ENCODE measurements at places on chromosomes 5 and 9.
A peak's percentile ranks its signal among the peaks of the same experiment; 100 is the strongest.

DNA sequence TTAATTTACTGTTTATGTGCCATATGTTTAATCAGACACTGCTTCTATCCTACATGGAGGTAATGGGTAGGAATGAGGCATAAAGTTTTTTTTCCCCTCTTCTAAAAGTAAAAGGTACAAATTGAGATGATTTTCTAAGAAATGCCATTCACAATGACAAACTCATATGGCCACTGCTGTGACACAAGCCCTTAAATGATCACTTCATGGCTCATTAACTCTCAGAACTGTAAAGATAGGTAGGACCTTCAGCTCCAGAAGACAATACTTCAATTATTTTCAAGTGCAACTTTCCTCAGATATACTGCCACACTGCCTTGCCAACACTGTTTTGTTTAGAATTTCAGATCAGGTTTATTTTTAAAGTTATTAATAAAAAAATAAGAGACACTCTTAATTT, 362.9 kb upstream of the ZNF608 start:
- peak; percentile 83 for DNase-seq

DNA sequence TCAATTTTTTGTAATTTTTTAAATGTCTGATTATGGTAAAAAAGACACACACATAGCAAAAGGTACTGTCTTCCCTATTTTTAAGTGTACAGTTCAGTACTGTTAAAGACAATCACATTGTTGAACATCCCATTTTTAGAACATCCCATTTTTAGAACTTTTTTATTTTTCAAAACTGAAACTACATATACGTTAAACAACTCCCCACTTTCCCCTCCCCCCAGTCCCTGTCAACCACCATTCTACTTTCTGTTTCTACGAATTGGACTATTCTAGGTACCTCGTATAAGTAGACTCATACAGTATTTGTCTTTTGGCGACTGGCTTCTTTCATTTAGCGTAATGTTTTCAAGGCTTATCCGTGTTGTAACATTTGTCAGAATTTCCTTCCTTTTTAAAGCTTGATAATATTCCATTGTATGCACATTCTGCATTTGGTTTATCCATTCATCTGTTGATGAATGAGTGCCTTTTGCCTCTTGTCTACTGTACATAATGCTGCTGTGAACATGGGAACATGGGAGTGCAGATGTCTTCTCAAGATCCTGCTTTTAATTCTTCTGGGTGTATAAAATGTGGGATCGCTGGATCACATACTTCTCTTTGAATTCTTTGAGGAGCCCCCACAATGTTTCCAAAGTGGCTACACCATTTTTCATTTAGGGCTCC, 154.0 kb downstream of the PIK3R1 start:
- DNase-seq = no peak

GRCh38 chr9:113350107-113350661, 843 bp downstream of the BSPRY start:
- peak; percentile 73 for DNase-seq

GRCh38 chr5:40489421-40489820, 190.3 kb upstream of the PTGER4 start:
- DNase-seq = no peak

- peak; percentile 69 for DNase-seq
These were observed 2.1 kb upstream of the ANXA2R start for GRCh38 chr5:43042176-43042625.

DNA sequence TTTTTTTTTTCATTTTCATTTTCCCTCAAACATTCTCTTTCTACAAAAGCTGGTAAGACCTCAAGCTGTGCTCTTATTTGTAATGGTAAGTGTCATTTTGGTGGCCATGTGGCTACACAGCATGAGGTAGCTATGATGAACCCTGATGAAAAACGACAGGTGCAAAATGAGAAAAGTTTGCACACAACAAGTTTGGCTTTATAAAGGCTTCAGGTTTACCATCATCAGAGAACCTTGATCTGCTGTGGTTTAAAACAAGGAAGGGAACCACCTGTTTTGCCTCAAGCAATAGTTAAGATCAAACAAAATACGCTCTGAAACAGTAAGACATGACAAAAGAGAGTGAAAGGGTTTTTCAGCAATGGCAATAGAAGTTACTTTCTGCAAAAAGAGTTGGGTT, 1124.6 kb upstream of the ACO1 start:
- peak; percentile 98 for DNase-seq

- peak; percentile 85 for DNase-seq
These were observed 219.2 kb downstream of the MEF2C start for GRCh38 chr5:88663793-88664216.

- peak; percentile 18 for DNase-seq
These were observed 1.3 kb downstream of the ARAP3 start for GRCh38 chr5:141680751-141681201.

- no peak for DNase-seq
These were observed 598.5 kb downstream of the BNC2 start for GRCh38 chr9:16271967-16272366.

DNA sequence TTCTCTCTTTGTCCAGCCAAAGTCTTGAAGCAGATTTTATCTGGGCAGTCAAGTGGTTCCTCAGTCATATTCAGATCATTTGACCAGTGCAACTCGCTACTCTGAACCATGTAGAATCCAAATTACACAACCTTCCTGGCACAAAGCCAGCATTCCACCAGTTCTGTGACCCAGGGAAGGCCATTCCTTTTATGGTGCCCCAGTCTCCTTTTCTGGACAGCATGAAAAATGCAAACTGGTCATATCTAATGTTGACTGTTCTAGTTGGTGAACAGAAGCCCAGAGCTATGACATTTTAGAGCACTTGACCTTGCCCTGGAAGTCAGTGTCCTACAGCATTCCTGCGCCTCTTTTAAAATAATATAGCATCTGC, 364.6 kb downstream of the BRINP1 start:
- DNase-seq = peak; percentile 55

GRCh38 chr9:87699835-87700234, 26.1 kb upstream of the CTSL start:
- DNase-seq = no peak

GRCh38 chr9:136726631-136727191, 14.3 kb downstream of the DIPK1B start:
- no peak for DNase-seq

DNA sequence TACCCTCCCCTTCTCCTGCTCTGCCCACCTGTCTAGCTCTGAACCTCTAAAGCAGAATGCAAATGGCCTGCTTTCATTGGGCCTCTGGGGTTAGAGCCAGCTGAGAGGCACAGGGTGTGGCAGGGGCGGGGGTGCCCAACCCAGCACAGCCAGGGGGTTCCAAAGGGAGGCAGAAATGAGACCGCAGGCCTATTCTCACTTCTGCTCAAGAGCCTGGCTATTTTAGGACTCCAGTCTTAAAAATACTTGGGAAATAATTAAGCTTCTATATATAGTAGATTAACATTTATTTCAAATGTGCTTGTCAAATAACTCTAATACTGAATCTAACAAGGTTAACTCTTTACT, 5.7 kb downstream of the QSOX2 start:
- no peak for DNase-seq

DNA sequence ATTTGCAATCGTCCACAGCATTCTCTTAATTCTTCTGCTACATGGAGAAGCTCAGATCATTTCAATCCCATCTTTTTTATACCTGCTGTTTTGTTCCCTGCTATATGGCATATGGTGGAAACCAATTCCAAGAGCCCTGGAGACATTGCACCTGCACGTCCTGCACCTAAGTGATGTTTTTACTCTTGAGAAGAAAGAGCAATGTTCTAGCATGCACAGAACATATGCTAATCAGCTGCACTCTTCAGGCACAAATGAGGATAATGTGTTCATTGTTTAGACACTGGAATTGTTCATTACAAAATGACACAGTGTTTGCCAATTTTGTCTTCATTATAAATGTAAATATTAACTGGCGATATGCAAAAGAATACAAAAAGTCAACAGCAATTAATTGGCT, 935.8 kb downstream of the TLE4 start:
- peak; percentile 75 for DNase-seq

DNA sequence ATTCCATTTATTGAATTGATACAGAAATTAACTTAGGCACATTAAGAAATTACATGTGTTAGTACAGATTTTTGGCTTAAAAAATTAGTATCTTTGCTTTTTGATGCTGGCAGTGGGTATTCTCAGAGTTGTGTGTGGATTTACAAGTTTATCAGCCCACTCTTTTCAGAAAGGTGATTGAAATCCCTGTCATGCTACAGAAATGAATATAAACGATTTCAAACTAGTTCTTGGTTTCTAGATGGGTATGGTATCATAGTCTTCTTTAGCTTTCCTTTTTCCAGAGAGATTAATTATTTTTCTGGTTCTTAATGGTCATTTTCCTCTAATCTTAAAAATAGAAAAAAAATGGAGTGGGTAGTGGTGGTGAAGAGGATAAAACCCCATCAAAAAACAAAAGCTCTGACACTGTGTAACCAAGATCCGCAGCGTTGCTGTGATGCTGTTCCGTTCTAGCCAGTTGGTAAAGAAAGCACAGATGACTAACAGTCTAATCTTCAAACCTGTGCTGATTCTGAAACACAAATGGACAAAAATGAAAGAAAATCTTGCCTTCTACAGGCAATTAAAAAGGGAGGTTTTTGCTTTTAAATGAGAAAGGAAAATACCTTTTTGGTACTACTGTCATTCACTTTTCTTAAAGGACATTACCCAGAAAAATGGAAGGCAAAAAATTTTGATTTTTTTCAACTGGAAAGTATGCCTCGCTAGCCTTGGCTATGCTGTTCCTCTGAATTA, 5.2 kb downstream of the LRRTM2 start:
- peak; percentile 51 for DNase-seq

DNA sequence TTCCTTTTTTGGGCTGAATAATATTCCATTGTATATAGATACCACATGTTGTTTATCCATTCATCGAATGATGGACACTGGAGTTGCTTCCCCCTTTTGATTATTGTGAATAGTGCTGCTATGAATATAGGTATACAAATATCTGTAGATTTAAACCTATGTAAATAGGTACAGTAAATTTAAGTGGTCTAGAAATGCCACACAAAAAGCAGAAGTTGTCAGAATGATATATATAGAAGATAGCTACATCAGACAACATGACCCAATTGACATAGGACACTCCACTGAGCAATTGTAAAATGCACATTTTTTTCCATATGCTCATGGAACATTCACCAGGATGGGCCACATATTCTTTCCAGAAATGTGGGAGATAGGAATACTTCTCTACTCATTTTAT, 77.6 kb downstream of the SMIM15 start:
- no peak for DNase-seq

GRCh38 chr5:67805666-67806348, 409.7 kb upstream of the PIK3R1 start:
- DNase-seq = peak; percentile 77

GRCh38 chr5:96692441-96692840, 30.3 kb downstream of the CAST start:
- DNase-seq = no peak

DNA sequence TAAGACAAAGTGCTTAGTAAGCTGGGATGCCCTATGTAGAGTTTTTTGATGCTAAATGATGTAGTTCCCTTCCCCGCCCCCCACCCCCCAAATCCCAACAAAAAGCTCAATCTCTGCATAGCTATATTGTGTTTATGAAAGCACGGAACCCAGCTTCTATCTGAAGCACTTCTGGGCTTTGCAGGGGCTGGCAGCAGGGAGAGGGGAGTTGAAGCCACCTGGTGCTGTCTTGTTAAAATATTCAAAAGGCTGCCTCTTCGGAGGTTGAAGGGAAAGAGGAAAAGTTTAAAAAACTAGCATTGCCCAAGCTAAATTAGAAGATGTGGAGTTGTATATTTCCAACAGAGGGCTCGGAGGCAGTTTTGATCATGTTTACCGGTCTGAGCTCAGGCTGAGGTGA, 5.0 kb upstream of the TNC start:
- no peak for DNase-seq

DNA sequence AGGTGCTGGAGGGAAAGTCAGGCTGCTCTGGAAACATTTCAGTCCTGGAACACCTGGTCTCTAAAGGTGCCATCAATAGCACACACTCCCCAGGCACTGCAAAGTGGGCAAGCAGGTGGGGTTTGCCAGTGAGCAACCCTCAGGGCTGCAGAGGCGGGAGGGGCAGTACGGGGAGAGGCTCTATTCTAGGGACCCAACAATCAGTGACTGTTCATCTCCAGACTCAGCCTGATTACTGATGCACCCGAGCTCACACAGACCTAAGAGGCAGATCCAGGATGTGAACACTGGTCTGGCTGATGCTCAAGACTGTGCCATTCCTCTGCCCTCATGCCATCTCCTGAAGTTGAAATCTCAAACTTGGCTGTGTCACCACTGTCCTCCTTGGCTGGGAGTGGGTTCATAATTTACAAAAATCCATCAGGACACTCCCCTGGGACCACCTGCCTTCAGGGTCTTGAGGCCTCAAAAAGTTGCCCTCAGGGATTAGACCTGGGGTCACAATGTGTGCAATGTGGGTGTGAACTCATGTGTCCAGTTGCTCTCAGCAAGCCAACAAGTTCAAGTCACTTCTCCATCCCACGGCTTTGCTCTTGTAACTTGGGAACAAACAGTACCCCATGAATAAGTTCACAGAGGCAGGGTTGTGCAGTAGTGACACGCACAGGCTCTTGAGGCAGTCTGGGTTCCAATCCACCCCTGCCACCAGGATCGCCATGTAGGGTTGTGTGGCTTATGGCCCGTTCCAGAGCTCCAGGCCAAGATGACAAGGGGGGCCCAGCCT, 19.9 kb upstream of the KCNMB1 start:
- DNase-seq = peak; percentile 17

- peak; percentile 19 for DNase-seq
These were observed 78.6 kb upstream of the TBC1D9B start for GRCh38 chr5:179986328-179986727.

DNA sequence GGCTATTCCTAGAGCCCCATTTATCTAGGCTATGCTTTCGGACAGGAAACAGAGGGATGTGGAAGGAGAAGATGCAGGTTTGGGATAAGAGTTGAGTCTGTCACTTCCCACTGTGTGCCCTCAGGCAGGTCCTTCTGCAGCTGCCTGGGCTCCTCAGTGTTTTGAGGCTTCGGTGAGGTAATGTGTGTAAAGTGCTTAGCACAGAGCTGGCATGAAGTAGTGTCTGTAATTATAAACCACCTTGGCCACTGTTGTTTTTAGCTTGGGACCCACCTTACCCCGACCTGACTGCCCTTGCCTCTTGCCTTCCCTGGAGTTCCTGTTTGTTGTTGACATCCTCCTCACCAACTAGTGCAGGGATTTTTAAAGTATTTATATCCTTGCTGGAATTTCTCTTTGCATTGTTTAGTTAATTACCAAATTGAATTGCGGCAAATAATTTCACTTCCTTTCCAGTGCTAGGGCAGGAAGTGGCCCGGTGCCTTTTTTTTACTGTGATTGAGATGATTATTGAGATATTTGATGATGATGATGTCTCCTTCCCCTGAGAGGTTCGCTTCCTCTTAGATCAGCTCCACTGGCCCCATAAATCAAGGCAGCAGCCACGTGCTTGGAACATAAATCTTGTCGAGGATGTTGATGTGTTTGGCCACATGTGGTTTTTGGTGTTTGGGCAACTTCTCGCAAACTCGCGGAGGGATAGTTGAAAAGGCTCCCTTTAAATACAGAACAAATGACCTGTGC, 38.3 kb upstream of the DAB2IP start:
- DNase-seq = peak; percentile 91

- DNase-seq = no peak
These were observed 51.1 kb downstream of the GCNT1 start for GRCh38 chr9:76510041-76510440.
